ENCODE measurements at places on chromosomes 2 and 18.
A peak's percentile ranks its signal among the peaks of the same experiment; 100 is the strongest.

- no peak for DNase-seq
Measured at GRCh38 chr2:19494241-19494640, 135.8 kb upstream of the OSR1 start.

DNA sequence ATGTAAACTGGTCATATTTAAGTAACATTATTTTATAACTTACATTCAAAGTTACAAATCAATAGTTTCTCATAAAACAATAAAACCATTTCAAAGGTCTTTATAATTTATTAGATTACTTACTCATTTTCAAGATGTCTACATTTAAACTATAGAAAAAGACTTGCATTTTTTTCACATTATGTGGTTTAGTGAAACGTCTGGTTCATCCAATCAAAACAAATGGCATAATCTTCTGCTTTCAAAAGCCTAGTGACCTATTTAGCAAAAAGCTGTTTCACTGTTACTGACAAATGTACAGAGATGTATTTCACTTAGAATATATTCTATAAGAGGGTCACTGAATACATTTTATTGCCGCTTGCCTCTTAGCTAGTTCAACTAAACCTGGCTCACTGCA lies 49.3 kb upstream of the MCM6 start:
- no peak for DNase-seq

DNA sequence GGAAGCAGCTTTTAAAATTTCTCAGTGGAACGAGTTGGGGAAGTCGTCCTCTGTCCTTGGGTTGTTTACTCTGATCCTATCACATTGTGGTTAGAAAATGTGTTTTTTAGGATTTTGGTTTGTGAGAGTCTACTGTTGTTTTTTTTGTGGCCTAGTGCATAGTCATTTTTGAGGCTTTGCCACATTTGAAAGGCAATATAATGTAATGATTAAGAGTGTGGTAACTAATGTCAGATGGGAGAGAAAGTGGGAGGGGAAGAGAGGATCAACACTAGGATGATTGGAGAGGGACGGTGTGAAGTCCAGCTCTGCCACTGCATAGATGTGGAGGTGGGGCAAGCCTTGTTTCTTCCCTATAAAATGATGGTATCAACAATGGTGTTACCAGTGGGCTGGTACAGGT lies 8.5 kb downstream of the SP140L start:
- no peak for DNase-seq

DNA sequence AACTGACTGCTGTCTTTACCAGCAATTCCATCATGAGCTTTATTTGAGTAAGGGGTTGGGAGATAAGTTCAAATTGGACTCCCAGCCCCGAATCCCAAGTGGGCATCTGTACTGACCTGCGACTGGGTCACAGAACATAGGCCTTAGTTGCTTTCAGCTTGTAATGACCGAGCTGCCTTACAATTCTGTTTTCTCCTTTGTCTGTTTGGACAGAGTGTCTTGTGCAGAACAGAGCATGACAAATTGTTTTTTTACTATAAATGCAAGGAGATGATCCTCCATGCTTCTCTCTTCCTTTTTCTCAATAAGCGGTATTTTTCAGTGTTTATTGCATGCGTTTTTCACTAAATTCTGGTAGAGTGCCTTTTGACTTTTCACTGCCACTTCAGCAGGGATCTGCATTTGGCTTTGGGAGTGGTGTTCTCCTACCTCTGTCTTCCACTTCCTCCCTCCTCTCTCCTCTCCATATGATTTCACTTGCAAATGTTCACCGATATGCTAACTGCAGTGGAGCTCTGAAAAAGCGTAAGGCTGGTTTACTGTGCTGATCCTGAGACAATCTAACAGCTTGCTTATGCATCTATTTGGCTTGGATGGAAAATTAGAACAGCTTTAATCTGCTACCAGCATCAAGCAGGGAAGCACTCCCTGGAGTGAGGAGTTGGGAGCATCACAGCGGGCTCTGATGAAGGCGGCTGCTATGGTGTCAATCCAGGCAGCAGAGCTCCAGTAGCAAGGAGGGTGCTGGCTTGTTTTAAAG lies 158.8 kb upstream of the SMIM21 start:
- no peak for DNase-seq

DNA sequence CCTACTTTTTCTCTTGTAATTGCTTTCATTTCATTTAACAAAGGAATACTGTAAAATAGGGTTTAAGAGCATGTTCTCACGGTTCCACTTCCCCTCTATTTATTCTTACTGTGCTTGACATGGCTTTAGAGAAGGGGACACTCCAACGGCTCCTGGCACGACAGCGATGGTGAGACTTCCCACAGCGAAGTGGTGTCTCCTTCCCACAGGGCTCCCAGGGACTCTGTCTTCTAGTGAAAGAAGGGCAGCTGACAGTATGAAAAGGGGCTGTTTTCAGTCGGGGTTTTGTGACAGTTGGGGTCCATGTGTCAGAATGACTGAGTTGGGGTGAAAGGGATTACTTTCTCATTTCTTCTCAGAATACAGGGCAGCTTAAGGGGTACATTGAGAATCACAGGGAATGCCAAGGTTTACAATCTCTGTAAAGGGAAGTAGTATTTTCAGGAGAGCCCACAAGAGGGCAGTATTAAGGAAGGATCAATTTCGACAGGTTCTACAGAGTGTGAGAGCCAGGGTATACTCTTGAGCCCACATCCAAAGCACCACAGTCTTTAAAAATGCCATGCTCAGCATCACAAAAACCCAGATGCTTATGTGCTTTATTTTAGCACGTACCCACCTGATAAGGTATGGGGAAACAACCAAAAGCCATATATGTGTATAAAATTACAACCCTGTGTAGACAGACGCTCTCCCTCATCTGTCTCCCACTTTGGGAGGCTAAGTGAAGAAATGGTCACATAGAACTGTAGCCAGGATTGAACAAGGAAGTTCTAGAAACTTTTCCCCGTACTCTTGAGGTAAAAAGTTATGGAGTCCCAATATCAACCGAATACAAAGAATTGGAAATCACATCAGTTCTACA lies 31.3 kb upstream of the RAPGEF4 start:
- no peak for DNase-seq

DNA sequence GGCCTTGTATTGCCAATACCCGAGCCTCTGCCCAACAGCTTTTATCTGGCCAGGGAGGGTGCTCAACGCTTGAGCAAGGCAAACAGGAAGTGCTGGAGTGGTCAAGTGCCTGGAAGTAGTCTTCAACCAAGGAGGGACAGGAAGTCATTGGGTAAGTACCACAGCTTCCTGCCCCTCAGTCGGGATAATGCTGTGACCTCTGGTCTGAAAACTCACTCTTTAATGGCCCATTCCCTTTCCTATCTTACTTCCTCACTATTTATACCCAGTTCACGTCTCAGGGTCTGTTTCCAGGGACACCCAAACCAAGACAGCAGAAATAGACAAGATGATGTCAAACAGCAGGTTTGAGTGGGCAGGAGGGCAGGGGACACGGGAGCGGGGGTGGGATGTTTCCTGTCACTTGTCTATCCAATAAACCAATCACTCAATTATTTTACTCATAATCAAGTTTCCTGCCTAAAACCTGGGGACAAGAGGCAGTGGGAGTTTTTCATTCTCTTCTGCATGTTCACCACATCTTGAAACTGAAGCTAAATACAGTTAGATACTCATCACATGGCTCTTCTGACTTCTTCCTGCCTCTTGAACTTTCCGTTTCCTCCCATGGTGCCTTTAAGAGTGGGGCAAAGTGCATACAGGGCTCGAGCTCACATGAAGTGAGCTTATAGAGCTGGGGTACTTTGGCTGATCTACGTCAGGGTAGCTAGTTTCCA lies 68.9 kb upstream of the CAB39 start:
- DNase-seq, result no peak

DNA sequence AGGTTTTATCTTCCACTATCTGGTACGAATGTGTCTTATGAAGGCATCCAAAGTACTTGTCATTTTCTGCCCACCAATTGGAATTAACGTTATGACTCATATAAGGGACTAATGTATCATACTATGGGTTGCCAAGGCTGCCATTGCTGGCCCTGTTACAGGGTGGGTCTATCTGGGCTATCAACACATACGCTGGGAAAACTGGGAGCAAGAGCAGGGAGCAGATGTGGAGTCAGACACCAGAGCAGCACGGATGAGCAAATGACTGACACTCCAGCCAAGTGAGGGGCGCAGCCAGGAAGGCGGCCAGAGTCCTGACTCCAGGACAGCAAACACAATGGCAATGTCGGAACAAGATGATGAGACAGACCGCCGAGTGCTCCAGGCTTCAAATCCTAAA lies 145.9 kb downstream of the COPS8 start:
- no peak for DNase-seq

DNA sequence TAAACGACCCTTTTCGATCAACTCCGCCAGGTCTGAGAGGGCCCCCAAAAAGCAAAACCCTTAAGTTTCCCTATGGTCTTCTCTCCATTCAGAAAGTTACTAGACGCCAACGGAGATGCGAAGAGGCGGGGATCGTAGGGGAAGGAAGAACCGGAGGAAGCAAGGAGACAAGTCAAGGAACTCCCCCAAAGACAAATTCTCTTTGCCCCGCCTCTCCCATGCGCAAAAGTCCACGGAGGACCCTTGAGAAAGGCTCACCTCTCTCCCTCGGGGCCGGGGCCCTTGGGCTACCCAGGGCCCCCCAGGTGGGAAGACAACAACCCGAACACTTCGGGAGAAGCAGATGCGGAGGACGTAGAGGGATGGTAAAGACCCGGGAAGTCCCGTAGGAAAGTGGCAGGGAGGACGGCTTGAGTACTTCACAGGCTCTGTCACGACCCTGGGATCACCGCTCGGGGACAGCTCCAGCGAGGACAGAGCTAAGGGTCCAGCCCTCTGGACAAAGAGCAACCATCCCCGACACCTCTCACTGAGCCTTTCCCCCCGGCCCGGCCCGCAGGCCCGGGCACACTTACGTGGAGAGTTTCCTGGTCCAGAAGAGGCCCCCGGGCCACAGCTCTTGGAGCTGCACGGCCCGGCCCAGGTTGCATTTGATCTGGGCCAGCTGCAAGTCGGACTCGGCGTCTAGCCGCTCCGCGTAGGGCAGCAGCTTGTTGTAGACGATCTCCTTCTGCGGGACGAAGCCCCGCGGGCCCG lies 647 bp downstream of the PSME4 start:
- DNase-seq, result no peak

DNA sequence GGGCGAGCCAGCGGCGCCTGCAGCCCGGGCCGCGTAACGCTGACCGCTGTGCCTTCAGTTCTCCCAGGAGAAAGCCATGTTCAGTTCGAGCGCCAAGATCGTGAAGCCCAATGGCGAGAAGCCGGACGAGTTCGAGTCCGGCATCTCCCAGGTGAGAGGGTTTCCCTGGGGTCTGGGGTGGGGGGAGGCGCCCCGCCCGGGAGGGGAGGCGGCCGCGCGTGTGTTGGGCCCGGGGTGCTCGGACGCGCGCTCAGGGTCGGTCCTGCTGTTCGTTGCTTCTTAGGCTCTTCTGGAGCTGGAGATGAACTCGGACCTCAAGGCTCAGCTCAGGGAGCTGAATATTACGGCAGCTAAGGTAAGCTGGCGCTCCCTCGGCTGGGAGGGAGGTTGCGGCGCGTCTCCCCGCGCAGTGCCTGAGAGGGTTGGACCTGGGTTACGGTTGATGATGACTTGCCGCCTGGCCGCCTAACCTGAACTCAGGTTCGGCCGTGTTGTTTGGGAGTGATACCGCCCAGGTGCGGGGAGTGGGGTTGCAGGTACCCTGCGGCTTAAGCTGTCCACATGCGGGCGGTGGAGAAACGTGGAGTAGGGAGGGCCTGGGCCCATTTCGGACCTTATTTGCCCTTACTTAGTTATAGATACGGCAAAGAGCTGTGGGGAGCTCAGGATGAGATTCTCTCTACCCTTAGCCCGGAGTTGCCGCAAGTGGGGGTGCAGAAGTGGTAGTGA lies 638 bp downstream of the RPS7 start:
- DNase-seq, result peak; percentile 3

- no peak for DNase-seq
Measured at GRCh38 chr2:3463186-3463835, 56.0 kb downstream of the ADI1 start.

- no peak for DNase-seq
Measured at GRCh38 chr18:5894611-5895298, 567 bp downstream of the TMEM200C start.

DNA sequence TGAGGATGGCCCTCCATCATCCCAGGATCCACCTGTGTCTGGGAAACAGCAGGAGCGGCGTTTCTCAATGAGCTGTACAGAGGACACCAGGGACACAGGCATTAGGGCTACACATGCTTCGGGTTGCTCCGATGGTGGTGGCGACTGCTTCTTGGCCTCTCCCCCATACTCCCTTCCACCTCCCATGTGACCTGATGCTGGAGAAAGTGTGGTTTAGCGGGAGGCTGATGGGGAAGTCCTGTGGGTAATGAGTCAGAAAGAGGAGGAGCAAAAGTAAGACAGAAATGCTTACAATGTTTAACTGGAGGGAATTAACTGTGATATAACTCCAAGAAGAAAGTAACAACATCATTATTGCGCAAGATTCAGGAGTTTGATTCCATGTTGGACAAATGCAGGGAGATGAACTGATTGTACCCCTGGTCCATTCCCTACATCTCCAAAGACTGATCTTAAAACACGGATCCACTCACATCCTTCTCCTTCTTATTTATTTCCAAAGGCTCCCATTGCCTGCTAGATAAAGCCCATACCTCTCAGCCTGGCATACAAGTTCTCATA lies 186.6 kb downstream of the NRP2 start:
- DNase-seq, result no peak

DNA sequence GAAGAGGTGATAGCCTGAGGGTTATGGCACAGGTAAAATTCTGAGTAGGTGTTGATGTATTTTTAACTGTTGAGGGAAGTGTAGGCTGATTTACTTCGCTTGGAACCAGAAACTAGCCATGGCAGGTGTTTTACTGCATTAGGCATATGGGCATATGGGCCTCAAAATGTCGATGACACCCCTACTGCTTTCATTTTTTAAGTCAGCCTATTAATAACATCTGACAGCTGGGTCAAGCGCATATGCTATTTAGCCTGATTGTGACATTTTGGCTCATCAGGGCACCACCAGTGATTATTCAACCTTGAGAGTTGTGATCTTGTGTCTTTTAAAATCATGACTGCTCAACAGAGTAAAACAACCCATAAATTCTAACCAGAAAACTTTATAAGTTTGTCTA lies 1396.9 kb upstream of the NXPH2 start:
- no peak for DNase-seq

- no peak for DNase-seq
Measured at GRCh38 chr2:680496-680895, 3.3 kb upstream of the TMEM18 start.

GRCh38 chr18:70021043-70021442 lies 73.4 kb upstream of the CD226 start:
- no peak for DNase-seq
